GM04503 (cell line): ENCODE measurements at places on chromosomes 7 and 10.
A peak's percentile ranks its signal among the peaks of the same experiment; 100 is the strongest.

DNA sequence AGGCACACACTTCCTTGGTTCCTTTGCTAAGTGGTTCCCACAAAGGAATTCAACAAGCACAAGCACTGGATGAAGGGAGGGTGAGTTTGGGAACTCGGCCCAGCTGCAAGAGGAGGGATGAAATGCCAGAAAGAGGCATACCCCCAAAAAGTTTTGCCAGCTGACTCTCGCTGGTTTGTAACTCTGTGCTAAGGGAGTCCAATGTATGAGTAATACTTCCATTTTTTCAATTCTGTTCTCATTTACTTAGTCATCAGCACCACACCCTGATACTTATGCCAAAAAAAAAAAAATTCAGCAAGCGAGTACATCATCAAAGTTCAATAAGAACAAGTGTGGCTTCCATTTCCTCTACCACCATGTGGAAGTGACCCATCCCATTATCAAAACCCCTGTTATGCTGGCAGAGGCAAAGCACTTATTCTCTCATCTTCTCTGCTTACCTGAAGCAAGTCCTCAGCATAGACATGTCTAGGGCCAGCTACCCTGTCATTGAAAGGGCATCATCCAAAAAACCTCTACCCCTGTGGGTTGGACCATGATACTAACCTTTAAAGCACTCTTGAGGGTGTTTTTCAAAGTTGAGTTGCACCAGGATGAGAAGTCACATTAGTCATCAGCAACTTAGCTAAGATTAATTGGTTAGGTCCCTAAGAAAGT, 6.9 kb upstream of the HYCC1 start:
- peak; percentile 90 for DNase-seq

DNA sequence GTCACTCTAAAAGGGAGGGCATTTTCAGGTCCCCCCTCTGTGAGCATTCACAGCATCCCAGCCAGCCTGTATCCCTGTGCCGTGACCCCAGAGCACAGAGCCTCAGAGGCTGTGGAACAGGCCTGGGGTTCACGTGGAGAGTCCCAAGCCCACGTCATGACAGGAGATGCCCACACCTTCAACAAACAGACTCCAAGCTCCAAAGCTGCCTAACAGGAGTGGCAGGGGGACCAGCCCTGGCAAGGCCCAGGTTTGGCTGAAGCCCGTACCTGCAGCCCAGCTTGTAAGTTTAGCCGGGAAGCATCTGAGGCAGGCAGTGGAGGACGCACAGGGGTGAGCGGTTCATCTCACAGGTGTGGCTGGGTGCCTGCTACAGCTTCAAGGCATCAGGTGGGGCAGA, 33.5 kb downstream of the LHPP start:
- no peak for DNase-seq

GRCh38 chr10:118256825-118257570, 85.1 kb downstream of the FAM204A start:
- DNase-seq, result no peak

- no peak for DNase-seq
Observed at GRCh38 chr7:18228686-18229085, 201.0 kb upstream of the PRPS1L1 start.

DNA sequence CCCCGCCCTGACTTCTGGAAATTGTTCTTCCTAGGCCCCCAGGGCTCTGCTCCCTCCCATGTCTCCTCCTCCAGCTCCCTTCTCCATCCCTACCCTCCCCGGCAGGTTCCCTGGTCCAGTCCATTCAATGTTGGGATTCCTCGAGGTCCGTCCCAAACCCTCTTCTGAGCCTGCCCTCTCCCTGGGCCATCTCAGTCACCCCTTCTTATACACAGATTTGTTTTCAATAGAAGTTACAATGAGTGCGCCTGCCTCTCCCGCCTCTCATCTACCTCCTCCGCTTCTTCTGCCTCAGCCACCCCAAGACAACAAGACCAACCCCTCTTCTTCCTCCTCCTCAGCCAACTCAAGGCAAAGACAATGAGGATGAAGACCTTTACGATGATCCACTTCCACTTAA, 67.9 kb downstream of the OAT start:
- DNase-seq, result no peak

DNA sequence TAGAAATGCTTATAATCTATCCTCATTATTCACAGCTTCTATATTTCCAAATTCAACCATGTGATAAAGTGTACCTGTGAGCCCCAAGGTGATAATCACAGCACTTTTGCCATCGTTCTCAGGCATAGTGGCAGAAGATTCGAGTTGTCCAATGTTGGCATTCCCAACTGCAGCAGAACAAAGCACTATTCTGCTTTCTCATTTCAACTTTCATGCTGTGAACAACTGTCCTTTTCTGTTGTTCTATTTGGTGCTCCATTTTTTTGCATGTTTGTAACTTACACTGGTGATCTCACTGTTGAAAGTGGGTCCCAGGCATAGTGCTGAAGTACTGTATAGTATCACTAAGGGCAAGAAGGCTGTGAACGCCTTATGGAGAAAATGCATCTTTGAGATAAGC, 438.2 kb downstream of the PAXIP1 start:
- no peak for DNase-seq

DNA sequence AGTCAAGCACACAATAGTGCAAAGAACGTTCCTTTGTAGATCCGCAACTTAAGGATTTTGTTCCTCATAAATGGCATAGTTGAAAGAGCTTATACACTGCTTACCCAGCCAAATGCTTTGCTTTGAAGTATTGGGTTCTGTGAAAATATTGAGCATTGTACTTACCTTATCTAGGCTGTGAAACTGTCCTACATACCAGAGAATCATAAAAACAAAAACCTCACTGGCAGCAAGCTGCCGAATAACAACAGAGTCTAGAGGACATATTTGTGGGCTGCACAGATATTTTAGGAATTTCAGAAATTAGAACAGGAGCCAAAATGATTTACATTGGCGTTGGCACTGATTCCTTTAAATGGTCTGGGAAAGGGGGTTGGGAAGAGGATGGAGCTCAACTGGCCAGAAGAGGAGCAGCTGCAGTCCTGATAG, 174.8 kb downstream of the RTKN2 start:
- peak; percentile 64 for DNase-seq

DNA sequence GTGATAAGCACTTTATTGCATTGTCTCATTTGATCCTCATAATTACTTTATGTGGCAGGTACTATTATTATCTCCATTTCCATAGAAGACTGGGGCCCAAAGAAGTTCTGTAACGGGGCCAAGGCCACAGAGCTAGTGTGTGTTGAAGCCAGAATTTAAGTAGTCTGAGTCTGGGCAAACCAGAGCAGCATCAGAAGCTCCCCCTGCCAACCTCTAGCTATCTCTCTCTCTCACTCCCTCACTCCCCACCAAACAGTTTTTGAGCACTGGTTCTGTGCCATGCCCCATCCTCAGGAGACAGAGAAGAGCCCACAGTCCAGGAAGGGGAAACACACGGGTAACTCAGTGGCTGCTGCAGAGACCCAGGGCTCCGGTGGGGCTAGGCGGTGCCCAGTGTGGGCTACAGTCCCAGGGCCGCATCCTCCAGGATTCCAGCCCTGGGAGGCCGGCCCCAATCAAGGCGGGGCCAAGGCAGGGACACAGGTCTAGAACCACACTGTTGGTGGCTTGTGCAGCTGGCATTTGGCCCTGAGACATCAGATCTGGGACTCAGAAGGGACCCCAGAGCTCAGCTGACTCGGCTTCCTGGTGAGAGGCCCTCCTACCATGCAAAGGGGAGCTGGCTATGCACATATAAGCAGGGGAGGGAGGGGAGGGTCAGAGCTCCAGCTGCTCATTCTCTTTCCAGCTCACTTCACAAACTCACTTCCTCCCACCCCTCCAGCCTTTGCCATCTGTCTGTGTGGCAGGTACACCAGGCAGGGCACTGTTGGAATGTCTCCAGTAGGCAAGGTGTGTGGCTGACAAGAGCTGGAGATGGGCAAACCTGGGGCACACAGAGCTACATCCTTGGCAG, 34.4 kb downstream of the COL13A1 start:
- no peak for DNase-seq

DNA sequence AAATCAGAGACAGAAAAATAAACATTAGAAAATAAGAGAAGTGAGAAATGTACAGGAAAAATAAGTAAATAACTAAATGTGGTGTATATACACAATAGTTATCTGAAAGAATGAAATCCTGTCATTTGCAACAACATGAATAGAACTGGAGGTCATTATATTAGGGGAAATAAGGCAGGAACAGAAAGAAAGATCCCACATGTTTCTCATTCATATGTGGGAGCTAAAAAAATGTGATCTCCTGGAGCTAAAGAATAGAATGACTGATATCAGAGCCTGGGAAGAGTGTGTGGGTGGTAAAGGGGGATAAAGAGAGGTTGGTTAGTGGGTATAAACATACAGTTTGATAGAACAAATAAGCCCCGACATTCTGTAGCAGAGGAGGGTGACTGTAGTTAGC, 27.3 kb downstream of the PLXDC2 start:
- no peak for DNase-seq

DNA sequence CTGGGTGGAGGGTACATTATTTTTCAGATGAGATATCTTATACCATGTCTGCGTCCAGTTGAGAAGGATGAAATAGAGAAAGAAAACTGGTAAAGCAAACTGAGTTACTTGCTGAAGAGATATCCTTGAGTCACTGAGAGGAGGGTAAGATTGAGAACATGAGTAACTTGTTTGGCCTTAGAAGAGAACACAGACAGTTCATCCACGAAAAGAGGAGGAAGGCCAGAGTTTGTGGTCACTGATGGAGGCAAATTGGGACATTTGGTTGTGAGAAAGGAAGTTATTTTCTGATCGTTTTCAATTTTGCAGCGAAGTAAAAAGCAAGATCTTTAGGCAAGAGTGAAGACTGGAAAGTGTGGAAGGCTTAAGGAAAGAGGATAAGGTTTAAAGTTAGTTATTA, 15.6 kb downstream of the MBL2 start:
- no peak for DNase-seq

DNA sequence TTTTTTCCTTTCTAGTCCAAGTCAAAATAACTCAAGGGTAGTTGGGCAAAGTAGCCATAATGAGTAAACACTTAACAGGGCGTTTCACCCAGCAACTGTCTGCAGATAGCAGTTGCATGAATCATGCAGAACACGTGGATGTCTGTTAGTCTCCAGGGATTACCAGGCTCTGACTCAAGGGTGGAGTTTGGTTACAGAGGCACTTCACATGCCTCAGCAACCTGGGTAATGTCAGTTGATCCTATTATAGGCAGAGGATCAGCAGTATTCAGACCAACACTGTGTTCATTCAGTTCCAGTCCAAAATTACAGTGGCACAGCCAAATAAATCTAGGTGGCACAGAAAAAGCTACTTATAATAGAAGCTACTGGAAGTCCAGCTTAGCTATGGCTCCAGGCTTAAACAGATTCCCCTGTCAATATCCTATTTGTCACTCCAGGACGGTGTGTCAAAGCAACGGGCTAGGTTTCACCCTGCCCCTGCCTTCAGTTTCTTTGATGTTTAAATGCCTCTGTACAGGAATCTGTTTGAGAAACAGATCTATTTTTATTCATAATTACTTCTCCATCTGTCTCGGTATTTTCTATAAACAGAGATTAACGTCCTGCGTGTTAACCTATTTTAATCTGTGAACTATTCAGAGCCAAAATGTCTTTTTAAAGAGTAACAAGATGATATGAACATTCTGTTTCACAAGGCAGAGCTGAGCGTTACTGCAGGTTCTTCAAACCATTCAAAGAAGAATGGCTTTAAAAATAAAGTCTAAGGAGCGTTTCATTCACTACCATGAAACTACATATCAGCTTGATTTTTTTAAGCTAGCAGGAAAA, 162.6 kb upstream of the AKR1E2 start:
- DNase-seq, result peak; percentile 99

DNA sequence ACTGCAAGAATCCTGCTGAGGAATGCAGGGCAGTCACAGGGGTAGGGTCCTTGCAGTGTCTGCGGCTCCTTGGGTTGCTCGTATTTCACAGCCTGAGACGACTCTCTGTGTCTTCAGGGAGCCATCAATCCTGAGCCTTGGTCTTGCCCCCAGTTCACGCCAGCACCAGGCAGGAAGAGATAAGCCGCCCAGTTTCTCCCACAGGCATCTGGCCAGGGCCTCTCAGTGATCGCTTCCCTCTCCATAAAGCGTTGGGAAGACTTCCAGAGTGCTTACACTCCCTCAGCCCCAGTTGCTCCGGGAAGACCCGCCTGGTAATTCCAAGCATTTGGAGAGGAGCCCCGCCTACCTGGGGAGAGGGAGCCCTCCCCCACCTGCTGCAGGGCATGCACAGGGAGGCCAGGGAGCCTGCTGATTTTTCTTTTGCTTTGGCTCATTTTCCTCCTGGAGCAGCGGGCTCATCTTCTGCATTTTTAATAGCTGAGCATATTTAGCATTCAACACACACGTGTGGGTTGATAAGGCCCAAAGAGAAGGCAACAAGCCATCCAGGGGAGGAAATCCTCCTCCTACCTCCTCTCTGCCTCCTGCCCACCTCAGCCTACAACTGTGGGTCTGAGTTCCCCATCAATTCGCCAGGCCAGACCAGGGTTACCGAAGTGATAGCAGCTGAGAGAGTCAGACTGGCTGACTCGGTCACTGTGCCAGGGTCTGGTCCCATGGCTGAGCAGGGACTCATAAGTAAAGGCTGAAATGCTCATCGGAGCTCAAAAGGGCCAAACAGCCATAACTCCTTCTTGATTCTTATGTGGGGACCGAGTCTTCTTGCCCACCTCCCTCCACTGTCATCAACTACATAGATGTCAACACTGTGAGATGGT, 74.4 kb upstream of the EFCAB10 start:
- DNase-seq, result no peak

DNA sequence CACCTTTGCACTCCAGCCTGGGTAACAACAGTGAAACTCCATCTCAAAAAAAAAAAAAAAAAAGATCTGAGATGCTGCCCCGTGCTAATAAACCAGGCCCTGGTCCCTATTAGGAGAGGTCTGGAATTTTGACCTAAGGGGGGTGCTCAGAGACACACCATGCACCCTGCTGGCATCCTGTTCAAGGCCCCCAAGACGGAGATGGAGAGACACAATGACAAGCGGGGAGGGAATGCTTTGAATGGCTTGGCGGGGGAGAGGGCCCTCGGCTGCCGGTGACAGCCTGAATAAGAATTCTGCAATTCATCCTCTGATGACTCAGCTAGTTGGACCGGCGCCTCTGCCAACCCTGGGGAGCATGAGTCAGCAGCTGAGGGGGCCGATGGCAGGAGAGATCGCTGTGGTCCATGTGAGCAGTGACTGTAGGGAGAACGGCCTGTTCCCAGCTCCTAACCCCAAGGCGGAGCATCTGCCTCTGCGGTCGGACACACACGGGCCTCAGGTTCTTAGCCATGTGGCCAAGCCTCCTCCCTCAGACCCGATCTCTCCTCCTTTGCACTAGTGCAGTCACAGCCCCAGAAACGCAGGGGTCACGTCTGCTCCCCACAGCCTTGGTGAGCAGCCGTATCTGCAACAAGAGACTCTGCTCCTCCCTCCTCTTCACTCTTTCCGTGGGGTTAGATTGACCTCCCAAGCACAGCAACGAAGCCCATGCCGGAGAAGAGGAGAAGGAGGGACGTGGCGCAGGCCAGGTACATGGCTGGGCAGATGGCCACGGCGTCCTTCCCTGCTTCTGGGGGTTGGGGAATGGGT, 14.9 kb downstream of the TRIM56 start:
- peak; percentile 96 for DNase-seq

DNA sequence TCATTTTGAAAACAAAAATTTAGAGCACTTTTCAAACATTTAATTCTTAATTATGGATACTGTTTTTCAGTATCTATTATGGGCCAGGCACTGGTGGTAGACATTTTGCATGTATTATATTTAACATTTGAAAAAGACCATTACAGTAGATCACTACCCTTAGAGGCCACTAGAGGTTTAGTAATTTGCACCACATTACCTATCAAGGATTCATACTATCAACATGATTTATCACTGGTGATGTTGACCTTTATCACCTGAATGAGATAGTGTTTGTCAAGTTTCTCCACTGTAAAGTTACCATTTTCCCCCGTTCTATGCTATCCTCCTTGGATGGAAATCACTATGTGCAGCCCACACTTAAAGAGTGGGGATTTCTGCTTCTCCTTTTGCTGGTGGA, 4.4 kb upstream of the SNX13 start:
- DNase-seq, result no peak
